Suppressor macrophage treated with lipopolysaccharide for 1 hour (primary cell): ENCODE measurements at places on chromosomes 3 and 15.

GRCh38 chr15:74727727-74728126 is 2.4 kb upstream of the CYP1A1 start:
- no peak for DNase-seq

DNA sequence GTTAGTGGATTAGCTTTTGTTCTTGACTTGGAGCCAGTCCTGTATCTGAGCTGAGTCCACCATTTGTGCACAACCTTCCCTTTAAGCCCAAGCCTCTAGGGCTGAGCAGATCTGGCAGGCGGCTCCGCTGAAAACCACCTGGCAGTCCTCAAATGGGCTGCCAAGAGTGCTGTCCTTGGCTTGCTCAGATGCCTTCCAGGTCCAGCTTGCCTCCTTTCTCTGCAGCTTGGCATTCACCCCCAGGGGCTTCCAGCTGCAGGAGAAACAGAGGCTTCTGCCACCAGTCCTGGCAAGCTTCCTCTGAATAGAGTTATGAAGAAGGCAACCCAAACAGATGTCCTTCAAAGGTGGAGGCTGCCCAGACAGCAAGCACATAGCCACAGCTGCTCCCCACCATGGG is 96.7 kb downstream of the LRTM1 start:
- DNase-seq = no peak

DNA sequence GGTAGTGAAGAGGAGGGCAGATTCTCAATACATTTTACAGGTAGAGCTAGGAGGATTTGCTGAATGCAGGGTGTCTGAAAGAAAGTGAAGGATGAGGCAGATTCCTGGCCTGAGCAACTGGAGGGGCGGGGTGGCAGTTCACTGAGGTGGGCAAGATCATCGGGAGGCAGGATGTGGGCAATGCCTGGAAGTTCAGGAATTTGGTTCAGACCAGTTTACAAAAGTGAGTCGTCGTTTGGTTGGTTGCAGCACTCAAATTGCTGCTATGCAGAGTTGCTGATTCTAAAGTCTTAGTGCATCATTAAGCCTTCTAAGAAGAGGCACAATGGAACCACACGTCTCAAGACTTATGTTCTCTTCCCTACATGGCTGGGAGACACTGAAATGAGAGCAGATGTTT is 134.0 kb downstream of the MFSD1 start:
- DNase-seq = no peak

GRCh38 chr3:44110648-44111047 is 131.0 kb upstream of the TOPAZ1 start:
- DNase-seq = no peak

DNA sequence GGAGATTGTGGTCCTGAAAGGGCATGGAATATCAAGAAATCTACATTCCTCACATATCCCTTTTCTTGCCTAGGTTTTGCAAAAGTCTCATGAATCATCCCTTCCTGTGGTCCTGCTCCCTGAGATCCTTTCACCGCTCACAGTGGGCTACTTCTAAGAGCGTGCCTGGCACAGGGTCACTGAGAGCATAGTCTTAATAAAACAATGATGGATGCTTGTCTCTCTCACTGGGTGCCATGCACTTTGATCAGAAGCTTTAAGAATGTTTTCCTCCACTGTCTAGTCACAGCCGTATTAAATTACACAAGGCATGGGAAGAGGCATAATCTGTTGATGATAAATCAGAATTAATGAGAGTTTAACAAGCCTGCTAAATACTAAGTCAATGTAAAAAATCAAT is 269.7 kb upstream of the ATP10A start:
- DNase-seq = no peak
